GM23338 (cell line): ENCODE measurements at places on chromosomes 3 and 15.

DNA sequence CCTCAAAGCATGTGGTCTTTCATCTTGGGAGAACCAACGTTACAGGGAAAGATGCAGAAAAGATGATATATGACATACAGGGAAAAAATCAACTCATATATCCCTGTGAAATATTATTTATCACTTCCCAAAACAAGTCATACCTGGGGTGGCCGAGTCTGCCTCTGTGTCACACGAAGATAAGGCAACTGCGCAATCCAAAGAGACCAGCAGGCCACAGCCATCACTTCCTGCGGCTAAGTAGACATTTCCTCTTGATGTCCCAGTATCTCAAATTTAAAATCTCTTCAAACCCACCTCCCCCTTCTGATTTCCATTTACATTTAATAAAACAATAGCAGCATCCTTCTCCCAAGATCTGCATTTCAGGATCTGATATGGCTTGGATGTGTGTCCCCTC, 71.5 kb downstream of the IGF2BP2 start:
- H3K4me1 ChIP-seq, result peaks cover 72% of the 10 kb centered on the region
- no peaks in the 10 kb centered on the region for H3K27me3 ChIP-seq
- H3K27ac ChIP-seq, result no peak overlapping the region; the same call in 1 of the 2 replicates
- H3K4me3 ChIP-seq, result no peak overlapping the region

GRCh38 chr15:74950078-74950908, 6.3 kb downstream of the RPP25 start:
- peak; percentile 93 for DNase-seq
- H3K36me3 ChIP-seq, result no peaks in the 10 kb centered on the region
- H3K4me1 ChIP-seq, result peaks cover 17% of the 10 kb centered on the region

DNA sequence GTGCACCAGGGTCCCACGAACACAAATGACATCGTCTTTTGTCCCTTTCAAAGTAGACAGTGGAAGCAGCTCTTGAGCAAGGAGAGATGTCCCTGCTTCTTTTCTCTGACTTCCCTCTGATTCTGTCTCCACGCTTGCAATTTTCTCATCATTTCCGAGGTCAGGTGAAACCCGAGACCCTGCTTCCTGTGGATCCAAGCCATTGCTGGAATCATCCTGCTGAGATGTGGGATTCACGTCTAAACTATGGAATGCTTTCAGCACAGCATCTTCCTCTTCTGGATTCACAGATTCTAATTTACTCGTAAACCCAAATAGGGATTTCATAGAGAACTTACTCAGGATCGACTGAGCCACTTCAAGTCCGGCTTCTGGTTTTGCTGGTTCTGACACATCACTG, 127.1 kb downstream of the FMN1 start:
- H3K4me3 ChIP-seq, result peak overlapping the region; percentile 44
- H3K27me3 ChIP-seq, result no peaks in the 10 kb centered on the region
- peak overlapping the region; percentile 97 for H3K27ac ChIP-seq
- peak; percentile 69 for DNase-seq

GRCh38 chr15:96598514-96598913, 268.0 kb downstream of the NR2F2 start:
- H3K4me1 ChIP-seq, result peaks cover 7% of the 10 kb centered on the region; the same call in 1 of the 2 replicates
- H3K4me3 ChIP-seq, result no peak overlapping the region
- DNase-seq, result no peak
- H3K27ac ChIP-seq, result no peak overlapping the region
- H3K36me3 ChIP-seq, result no peaks in the 10 kb centered on the region

DNA sequence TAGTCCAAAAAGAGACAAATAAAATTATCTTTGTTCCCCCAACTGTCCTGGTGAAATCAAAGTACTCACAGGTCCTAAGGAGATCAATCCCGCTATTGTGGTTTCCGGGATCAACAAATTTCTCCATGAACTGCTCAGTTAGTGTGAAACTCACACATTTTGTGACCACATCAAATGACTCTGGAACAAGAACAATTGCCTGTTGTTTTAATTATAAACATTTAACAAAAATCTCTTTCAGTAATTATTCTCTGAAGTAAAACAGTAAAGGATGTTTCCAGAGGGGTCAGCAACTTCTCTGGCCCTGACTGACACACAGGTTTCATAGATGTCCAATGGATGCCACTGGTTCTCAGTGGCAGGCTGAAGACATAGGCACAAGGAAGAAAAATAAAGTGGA, 3.9 kb downstream of the CLDND1 start:
- peaks cover 3% of the 10 kb centered on the region; the same call in 1 of the 2 replicates for H3K36me3 ChIP-seq
- DNase-seq, result no peak
